Naive B cell (primary cell): ENCODE measurements at places on chromosomes 4 and X.

DNA sequence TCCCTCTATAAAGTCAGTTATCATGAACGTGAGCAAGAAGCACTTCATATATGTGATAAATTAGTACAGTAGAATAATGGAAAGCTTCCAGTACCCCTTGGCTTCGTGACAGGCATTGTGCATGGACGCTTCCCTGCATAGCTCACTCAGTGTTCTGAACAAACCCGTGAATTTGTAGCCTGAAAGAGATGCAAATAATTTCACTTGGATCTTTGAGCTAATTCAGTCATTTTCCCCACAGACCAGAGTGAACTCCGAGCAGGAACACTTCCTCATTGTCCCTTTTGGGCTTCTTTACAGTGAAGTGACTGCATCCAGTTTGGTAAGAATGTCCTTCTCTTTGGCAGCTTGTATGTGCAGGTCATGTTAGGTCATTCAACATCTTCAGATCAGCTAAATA is 50.1 kb downstream of the ADD1 start:
- no peak for DNase-seq

- no peak for DNase-seq
Measured at GRCh38 chr4:153159016-153159415, 45.2 kb upstream of the TRIM2 start.

- no peak for DNase-seq
Measured at GRCh38 chrX:102684772-102685520, 27.3 kb upstream of the GPRASP2 start.

- DNase-seq = no peak
Measured at GRCh38 chrX:124016825-124017224, 55.3 kb downstream of the STAG2 start.

DNA sequence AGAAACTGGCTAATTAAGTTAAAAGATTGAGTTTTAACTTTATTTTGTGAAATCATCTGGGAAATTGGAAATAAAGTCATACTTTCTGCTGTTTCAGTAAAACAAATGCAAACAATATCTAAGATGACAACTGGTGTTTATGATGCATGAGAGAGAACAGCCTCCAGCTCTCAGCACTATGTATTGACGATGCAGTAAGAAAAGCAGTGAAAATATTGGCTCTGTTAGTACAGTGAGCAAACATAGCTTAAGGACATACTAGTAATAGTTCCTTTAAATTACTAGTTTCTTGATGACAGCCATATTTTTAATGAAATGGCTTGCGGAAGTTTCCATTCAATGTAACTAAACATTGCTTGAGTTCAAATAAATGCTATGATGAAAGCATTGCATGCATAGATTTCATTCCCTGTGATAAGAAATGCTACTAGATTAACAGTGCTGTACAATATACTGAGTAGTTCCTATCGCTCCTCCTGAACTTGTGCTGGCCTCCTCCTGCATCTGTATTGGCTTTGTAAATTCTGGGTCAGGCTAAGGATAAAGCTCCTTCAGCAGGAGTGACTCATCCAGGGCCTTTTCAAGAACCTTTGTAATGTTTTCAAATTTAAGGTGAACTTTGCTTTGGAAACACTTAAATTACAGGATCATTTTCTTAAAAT is 11.6 kb downstream of the ARHGAP24 start:
- no peak for DNase-seq

DNA sequence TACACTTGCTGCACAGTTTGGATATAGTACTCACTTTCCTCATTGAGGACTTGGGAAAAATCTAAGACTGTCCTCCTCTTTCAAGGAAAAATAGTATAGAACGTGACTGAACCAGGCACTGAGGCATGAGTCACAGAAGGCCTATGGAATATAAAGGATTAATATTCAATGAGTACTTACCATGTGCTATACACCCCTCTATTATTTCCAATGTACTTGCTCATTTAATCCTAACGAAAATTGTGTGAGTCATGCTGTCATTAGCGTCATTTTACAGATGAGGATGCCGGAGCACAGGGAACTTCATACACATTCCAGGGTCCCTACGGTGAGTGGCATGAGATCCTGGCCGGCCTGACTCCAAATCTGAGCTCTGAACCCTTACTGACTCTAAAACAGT is 2136.2 kb upstream of the TENM3 start:
- no peak for DNase-seq

DNA sequence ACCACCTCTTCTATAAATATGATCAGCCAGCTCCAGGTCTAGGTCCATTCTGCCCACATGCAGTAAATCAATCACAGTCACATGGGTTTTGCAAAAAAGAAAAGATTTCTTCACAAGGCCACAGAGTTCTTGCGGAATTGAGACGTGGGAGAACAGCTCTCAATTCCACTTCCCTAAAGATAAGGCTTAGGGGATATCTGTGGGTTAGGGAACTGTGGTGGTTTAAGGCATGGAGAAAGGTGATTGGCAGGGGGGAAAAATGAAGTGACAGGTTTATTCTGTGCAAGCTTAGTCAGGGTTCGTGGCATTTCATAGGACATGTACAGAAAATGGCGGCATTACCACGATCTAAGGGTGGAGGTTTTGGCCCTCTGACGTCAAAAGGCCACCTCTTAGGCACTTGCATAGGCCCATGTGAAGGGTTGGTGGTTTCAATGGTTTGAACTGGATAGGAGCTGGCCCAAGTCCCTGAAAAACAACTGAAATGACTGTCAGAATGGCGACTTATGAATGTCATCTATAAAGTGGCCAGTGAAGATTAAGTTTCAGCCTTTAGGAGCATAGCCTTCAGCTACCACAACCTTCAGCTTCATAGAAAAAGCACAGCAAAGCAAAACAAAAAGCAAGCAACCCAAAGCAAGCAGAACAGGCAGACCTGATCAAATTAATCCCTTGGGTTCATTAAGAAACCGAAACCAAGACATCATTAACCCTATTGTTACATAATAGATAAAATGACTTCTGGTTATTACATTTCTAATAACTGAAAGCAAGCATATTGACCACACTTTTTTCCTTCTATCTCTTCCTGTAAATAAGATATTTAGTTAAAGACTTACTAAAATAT is 289.8 kb upstream of the SFRP2 start:
- no peak for DNase-seq

DNA sequence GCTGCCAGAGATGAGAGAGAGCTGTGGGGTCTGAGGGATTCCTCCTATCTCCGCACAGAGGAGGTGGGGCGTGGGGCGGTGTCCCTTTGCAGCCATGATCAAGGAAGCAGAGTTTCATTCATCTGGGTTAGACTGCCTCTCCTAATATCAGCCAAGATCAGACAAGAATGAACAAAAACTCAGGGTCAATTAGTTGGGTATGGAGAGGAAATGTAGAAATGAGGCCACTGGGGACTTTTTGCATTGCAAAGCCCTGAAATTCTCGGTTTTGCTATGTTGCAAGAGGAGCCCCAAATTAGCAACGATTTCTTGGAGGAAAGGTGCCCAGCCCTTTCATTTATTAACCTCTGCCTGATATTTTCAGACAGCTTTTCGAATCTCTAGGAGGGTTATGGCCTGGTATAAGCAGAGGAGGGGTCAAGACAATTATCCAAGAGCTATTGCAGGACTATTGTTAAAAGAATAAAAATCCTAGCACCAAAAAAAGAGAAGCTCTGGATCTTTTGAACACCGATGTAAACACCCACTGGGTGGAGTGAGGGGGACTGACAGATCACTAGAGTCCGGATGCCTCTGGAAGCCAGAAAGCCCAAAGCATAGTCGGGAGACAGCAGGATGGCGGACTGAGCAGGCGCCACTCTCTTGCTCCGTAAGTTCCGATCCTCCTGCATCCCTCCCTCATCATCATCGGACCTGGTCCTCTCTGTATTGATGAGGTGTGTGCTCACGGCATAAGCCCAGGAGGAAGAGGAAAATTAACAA is 34.4 kb upstream of the ACSL1 start:
- no peak for DNase-seq

DNA sequence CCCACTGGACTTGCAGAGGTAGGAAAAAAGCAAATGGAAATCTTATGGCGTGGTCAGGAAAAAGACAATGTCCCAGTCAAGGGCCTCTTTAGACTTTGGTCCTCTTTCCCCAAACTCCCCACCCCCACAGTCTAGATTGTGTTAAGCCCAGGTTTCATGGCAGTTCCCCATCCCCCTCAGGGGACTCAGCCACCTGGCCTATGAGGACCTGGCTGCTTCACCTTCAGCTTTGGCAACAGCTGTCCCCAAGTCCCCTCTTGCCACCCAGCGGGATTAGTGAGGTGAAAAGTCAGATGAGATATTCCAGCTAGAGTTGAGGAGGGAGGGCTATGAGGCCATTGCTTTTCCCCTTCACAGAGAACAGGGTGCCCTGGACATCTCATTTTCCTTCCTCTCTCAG is 457 bp downstream of the RIPPLY1 start:
- no peak for DNase-seq

- DNase-seq = no peak
Measured at GRCh38 chrX:20529711-20530110, 263.0 kb upstream of the RPS6KA3 start.

DNA sequence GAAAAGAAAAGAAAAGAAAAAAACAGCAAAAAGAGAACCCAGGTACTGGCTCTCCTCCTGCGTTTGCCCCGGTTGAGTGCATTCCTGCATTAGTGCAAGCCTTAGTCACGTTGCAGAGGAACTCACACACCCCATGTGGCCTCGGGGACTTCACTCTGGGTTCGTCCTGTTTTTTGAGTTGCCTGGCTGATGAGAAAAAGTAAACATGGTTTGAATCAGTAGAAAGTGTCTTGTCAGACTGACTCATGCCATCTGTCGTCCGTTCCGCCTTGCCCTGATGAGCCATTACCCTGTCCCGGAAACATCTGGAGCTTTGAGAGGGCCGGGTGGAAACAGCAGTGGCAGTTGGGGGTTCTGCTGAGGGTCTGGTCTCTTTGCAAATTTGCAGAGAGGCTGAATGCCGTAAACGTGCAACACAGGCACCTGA is 16.3 kb downstream of the CD99 start:
- DNase-seq = peak; percentile 87

DNA sequence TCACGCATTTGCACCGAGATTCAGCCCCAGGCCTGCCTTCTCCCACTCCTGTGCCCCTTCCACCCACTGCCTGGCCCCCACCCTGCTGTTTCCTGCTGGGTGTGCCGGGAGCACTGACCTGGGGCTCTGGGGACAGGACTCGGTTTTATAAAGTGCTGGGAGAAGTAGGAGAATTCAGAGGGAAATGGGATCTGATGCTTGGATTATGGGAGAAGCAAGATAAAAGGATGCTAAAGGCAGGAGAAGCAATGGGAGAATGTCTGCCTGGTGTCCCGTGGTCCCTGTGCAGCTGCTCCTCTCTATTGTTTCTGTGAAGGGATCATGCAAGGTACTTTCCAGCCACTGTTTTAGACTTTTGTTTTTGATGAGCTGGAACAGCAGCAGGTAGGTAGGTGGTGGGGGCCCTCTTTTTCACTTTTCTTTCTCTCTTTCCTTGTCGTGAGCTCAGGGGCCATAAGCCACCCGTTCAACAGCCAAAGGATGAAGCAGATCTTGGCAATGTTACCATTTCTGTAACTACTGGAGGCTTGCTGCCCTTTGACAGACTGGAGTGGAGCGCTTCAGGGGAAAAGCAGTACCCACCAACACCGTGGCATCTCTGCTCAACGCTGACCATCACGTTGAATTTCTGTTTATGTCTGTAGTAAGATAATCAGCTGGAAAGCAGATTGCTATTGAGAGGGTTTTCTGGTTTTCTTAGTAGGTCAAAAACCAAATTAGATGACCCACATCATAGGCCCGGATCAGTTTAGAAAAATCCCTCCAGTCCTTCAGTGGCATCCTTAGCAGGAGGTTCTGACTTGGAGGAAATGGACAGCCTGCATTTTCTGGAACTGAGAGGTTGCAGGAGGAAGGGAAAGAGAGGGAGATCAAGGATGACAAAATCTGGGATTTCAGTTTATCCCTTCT is 63.8 kb upstream of the ENPP6 start:
- DNase-seq = no peak
